ENCODE measurements at places on chromosomes 16 and 17.

DNA sequence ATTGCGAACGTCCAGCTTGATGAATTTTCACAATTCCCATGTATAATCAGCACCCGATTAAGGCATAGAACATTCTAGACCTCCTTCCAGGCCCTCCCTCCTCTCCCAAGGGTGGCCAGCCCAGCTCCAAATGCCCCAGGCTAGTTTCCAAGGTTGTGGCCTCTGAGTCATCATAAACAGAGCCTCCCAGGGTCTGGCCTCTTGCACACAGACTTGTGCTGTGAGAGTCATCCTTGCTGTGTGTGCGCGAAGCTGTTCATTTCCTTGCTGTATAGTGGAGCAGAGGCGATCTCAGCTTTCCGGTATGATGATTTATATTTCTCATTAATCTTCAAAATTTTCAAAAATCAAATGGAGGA lies 20.5 kb upstream of the JPH3 start:
- DNase-seq = no peak

GRCh38 chr16:57148481-57148880 lies 37.4 kb downstream of the PSME3IP1 start:
- DNase-seq = no peak

DNA sequence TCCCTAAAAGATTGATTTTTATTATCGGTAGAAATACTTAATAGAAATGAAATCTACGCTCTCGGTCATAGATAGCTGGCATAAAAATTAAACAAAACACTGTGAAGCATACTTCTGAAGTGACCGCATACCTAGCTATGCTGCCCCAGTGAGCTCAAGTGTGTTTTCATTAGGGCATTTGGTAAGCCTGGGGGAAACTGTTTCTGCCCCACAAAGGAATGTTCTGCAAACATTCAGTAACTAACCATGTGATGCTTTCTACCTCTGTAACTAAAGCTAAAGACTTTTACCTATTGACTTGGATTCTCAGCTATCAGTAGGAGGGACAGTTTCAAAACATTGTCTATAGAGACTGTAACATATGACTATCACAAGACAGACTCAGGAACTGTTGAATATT lies 93.5 kb upstream of the HSBP1 start:
- no peak for DNase-seq

DNA sequence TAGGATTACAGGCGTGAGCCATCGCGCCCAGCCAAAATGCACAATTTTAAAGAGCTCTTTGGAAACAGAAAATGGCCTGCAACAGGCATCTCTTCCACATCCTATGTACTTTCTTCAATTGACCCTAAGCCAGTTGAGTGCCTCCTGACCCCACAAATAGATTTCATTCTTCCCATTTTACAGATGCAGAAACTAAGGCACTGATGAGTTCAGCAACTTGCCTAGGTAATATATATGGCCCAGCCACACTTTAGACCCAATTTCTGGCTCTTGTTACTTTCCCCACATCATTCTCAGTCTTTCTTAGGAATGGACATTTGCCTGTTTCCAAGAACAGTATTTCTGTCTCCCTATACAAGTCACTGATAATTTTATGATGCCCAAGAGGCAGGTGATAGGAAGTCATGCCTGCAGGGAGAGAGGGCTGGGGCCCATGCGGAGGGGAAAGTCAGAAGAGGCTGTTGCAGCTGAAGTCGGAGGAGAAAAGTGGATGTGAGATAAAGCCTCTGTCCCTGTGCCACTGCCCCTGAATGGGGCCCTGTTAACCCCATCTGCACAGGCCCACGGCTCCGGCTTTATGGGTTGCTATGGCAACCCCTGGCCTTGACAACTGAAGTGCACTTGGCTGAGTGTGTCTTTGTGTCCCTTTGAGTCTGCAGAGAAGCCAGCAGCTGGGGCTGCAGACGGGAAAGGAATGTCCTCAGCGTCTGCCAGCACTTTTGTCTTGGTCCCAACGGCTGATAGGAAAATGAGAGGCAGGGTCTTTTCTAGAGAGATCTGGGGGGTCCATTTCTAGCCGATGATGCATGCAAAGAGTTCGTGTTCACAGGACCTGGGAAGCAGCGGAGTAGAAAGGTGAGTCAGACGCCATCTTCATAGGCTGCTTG lies 45.9 kb downstream of the ABAT start:
- DNase-seq = peak; percentile 68

DNA sequence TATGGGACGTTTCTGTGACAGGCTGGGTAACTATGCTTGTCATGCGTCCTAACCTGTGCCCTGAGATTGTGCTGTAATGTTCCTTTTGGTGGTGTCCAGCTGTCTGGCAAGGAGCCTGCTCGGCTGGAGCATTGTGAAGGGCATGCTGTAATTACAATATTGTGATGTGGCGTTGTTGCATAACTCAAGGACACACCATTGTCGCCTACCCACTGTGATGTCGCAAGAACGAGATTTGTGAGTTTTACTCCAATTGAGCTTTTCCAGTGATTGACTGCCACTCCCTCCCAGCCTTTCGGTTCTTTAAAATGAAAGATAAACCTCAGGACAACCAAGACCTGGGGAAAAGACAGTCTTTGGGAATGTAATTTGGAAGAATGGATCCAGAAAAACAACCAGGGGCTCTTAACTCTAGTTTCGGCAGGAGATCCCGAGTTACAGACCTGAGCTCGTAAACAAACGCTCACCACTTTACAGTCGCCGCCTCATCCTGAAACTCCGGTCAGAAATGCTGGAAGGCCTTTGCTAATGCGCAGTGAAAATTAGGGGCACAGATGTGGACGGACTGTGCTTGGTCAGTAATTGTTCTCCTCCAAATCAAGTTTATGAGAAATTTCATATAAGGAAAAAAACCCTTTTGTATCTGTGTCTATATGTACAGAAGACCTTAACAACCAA lies 1.3 kb downstream of the ZNF750 start:
- DNase-seq = no peak

DNA sequence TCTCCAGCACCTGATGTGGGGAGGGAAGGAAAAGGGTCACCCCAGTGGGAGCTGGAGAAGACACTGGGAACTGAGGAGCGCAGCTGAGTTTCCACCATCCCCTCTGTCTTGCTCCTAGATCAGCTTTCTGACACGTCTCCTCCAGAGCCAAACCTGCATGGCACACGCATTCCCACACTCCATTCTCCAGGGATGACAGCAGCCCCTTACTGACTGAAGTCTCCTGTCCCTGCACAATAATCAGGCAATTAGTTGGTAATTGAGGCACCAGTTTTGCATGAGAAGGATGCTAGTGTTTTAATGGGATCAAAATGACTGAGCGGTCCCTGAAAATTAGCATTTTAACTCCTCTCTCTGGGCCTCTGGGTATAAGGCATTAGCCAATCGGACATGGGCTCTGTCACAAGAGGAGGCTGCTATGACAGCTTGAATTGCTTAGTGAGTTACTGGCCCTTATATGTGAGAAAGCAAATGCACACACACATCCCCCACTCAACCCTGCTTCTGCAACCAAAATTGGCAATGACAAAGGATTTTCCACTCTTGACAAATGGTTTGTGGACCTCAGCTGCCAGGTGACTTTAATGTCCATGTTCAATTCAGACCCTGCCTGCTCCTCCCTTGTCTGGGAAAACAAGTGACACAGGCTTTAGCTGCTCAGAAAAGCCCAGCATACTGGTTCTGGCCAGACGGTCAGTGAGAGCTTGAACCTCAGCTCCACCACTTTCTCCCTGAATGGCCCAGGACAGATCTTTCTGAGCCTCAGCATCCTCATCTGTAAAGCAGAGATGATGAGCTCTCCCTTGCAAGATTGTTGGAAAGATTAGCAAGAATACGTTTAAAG lies 57.2 kb upstream of the SREBF1 start:
- no peak for DNase-seq

All from CMK (cell line).